ENCODE measurements at places on chromosomes 6 and 20.

DNA sequence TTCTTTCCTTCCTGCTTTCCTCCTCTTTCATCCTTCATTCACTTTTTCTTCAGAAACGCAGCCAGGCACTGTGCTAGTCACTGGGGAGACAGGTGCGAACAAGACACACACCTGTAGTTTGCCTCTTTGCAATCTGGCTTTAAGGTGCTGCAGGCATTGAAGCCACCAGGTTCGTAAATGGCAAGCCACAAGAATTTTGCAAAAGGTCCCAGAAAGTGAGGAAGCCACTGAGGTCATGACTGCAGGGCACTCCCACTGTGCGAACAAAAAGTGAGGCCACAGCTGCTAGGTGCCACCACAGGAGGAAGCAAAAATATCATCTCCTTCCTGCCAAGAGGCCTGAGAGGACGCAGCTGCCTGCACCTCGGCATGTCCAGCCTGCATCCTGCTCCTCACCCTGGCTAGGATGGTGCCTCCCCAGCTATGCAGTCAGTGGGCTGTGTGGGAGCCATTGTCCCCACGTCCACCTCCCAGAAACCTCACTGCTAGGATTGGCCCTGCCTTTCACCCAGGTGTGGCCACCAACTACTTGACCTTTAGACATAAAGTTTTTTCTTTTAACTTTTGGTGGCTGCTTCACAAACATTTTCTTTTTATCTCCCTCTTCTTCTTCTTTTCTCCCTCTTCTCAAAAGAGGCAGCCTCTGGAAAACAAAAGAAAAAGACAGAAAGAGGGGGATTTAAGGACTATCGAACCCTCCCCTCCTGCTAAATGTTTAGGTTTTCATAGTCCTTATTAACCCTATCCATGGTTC is 230.8 kb downstream of the BCAS1 start:
- no peak for DNase-seq

- no peak for DNase-seq
Observed at GRCh38 chr6:20952699-20953474, 418.6 kb downstream of the CDKAL1 start.

DNA sequence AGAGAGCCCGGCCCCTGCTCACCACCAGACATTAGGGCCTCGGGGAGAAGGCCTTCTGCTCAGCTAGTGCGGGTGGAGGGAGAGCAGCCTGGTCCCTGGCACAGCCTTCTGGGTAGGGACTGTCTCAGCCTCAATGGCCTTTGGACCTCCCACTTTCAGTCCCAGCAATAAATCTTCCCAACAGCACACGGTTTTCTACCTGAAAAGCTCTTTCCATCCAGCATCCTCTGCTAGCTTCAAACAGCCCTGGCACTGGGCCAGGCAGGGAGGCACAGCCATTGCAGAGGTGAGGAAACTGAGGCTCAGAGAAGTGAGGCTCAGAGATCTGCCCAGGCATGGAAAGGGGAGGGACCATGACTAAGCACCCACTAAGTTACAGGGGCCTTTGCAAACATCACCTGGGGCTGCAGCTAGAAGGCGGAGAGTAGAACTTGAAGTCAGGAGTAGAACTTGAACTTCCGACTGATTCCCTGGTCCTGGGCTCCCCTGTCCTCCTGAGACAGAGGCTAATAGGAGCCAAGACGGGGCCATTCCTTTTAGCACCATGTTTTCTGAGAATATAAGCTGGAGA is 43.9 kb upstream of the NOL4L start:
- DNase-seq: no peak

- DNase-seq: no peak
Observed at GRCh38 chr20:63840405-63840828, 9.4 kb upstream of the ZBTB46 start.

DNA sequence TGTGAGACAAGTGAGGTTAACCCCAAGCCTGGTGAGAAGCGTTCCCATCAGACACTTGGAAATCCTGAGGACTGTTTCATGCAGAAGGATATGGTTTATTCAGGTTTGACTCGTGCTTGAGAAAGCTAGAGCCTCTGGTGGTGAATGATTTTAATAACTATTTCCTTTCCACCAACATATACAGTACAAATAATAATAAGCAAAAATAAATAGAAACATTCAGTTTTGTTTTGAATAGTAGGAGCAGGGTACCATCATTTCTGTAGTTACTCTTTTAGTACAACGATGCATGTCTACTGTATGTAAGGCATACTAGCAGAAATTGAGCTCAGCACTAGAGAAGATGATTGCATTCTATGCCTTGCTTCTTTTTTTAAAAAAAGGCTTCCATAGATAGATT is 33.5 kb downstream of the PLG start:
- DNase-seq: no peak

- no peak for DNase-seq
Observed at GRCh38 chr6:27582928-27583725, 110.2 kb upstream of the ZNF184 start.

GRCh38 chr6:78101387-78101786 is 448.5 kb downstream of the MEI4 start:
- no peak for DNase-seq

DNA sequence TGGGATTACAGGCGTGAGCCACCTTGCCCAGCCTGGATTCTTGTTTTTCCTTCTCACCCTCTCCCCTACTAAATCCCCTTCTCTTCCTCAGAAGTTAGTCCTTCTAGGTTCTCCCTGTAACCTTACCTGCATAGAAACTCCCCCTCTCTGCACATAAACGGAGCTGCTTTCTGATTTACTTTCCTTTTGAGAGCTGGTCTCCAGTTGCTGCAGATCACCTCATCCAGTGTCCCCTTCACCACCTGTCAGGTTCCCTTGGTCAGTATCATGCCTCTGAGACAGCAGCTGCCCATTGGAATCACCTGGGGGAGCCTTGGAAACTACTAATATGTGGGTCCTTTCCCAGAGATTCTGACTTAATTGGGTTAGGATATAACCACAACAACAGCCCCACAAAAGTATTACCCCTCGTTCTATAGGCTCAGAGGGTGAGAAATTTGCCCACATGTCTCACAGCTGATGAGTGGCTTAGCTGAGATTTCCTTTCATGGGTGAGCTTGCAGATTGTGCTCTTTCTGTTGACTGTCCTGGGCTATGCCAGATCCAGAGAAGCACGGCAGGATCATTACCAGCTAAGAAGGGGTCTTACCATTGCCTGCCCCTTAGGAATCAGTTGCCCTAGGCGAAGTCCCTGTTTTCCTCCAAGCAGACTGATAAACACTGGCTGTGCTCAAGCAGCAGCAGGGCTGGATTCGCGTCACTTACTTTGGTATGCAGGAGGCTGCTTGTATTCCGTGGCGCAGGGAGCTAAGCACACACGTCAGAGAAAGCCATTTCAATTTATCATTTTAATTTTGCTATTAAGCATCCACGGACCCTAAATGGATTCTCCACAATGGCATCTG is 51.3 kb downstream of the AKAP12 start:
- DNase-seq: no peak

DNA sequence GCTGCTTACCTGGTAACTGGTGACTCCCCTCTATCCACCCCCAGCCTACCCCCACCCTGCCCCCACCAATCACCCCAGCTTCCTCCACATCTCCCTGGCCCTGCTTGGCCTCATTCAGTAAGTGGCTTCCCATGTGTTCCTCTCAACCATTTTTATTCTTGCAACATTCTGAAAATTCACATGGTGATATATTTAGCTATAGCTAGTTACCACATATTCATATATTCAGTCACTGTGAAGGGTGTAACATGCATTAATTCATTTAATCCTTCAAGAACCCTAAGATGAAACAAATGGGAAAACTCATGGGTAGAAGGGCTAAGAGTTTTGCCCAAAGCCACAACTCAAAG is 95.4 kb upstream of the CEP85L start:
- no peak for DNase-seq

DNA sequence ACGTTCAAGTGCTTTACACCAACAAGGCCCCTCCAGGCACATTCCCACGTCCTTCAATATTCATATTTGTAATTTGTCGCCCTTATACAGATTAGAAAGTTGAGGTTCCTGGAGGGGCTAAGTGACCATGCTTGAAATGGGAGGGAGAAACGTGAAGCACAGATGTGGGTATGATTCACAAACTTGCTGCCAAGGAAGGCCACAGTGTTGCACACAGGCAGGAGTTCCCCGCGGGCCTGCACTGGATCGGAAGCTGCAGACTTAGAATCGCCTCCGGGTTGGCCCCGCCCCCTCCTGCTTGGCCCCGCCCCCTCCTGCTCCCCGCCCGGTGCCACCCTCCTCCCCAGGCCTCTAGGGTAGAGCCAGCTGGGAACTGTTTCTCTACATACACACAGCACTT is 58.2 kb upstream of the QKI start:
- DNase-seq: no peak

DNA sequence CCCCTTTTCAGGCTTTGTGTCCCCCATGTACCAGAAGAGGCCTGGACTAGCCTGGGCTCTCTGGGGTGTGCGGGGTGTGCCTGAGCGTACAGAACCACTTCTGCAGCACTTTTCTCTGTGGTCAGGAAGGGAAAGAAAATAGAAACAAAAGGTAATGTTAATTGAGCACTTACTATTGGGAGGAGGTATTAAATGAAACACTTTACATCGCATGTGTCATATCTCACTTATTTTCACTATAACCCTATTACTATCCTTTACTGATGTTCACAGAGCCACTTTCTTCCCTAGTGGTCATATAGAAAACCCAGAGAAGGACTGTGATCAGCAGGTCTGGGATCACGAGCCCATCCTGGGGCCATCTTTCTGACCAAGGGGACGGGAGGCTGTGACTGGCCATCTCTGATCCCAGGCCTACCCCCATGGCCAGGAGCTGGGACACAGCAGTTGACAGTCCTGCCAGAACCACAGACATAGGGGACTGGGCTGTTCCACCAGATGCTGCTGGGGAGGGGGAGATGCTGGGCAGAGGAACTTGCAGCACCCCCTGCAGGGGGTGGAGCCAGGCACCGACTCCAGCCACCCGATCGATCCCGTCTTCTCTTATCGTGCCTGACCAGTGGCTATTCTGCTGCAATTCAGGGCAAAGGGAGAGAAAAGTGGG is 107.6 kb downstream of the VEGFA start:
- no peak for DNase-seq

DNA sequence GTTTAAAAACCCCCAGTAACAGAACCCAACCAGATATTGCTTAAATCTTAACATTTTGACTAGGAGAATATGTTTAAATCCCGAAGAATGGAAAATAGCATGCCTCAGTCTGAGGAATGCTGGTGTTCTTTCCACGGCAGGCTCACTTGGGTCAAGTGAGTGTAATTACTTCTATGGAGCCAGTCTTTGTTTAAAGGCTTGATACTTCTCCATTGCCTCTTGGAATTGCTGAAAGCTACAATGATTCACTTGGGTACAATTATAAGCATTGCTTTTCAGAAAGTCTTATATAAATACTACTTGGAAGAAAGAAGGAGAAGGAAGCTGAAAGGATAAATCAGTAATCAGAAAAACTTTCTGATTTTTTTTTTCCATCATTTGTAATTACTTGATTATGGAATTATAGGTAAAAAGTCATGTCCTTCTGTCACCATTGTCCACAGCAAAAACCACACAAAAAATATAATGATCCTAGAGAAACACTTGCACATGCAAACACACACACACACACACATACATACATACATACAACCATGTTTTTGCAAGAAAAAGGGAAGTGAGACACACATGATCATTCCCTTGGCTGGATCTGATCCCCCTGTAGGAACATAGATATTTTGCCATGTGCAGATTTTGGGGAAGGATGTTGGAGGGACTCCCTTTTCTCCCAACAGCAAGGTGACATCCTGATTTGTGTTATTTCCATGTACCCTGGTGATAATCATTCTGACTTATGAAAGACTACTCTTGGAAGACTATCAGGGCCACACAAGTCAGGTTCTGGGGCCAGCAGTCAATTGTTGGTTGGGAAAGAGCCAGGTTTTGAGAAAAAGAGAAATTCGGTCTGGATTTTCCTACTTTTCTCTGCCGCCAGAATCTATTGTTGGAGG is 396.0 kb upstream of the BTBD3 start:
- no peak for DNase-seq

- DNase-seq: no peak
Observed at GRCh38 chr6:143264379-143264778, 186.1 kb downstream of the ADAT2 start.

DNA sequence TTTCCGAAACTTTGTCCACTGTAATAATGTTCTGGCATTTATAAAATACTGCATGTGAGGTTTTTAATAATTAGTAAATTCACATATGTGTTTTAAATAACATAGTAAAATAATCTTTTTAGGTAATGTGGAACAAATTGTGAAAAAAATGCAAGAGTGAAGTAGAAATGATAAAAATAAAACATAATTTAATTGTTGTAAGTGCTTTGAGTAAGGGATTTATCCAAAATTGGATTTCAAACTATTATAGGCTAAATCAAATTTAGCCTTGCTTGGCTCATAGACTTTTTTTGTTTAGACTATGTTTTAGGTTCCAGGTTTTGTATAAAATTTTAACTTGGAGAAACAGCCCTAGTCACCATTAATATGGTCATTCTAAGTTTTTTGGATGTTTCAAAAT is 1029.5 kb downstream of the PHF3 start:
- no peak for DNase-seq

GRCh38 chr6:138897031-138897430 is 91.0 kb downstream of the REPS1 start:
- no peak for DNase-seq

GRCh38 chr6:108742041-108742440 is 106.2 kb upstream of the ARMC2 start:
- no peak for DNase-seq

DNA sequence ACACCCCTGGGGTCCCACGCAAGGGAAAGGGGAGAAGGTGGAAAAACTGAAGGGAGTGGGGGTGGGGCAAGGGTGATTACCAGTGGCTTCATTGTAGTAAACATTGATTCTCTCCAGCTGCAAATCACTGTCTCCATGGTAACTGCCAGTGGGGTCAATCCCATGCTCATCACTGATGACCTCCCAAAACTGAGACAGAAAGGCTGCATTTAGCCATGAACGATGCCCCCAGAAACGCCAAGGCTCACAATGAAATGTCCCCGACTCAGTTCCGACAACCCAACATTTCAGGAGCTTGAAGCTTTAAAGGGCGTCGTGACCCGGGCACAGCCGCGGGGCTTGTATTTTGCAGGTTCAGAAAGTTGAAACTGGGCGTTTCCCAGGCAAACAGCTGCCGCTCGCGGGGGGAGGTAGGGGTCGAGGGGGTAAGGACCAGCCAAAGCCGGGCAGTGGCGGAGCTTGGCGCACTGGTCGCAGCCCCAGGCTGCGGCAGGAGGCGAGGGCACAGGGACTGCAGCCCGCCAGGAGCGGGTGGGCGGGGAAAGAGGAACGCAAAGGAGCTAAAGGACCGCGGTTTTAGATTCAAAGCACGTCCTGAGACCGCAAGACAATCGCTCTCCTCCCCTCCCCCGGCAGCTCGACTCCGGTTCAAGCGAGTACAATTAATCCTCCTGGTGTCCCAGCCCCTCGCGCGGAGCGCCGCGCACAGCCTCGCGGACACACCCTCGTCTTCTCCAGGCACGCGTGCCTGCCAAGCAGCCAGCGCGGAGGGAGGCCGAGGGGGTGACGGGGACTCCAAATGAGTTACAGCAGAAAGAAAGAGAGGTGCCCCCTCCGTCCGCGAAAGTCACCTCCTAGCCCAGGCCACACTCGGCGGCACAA is 731 bp downstream of the TUBB2B start:
- no peak for DNase-seq

GRCh38 chr6:99711302-99711701 is 104.7 kb downstream of the PRDM13 start:
- no peak for DNase-seq
